ENCODE measurements at places on chromosomes 13 and 19. TPM values are rescaled to one million over a fixed set of nuclear protein-coding genes. Genes with fewer than 3 reads are reported as not detected.

GRCh38 chr19:41426952-41427646 is at the start of gene B3GNT8:
B3GNT8 (minus strand) TSS chr19:41427374; CDS start chr19:41426778, 596 bp downstream.
- DNase-seq = peak; percentile 90

- no peak for DNase-seq
These were observed 1471.7 kb upstream of the PRR20A start for GRCh38 chr13:55669051-55669450.

Gene MADCAM1
- total RNA-seq = 1.1 TPM

Gene GPC6
- total RNA-seq = 37.8 TPM

Gene CEACAM3
- total RNA-seq = 3.3 TPM

DNA sequence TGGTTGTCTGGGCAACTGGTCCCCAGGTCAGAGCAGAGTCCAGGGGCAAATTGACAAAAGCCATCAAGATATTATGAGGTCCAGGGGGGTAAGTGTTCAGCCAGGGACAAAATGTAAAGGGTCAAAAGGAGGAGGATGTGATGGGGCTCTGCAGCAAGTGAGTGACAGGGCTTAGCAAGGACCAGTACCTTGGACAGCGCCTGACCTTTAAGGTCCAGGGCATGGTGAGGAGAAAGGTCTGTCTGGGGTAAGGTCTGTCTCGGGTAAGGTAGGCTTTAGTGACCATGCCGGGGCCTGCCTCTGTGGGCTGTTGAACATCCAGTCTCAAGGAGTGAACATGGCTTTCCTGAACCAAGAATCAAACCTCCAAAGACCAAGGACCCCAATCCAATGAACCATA is 6.3 kb upstream of the ZNF358 start:
- DNase-seq = no peak

- DNase-seq = peak; percentile 71
These were observed at the start of gene ERICH6B for GRCh38 chr13:45615501-45616101. ERICH6B (minus strand) TSS chr13:45615739; CDS start chr13:45597005, 18,734 bp downstream.

DNA sequence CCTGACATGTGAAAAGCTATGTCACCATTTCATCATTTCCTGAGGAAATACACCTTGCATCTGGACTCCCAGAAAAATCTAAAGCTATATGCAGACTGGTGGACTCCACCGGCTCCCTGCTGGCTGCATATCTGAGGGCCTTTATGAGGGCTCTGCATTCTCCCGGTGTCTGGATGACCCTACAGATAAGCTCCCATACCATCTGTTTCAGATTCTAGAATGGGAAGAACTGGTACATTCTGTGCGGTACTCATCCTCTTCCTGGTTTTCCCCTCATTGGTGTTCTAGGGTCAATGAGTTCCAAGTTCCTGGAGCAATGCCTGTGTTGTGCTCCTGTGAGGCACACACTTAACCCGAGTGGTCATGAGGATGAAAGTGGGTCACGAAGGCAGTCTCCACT is 60.4 kb downstream of the COL4A1 start:
- DNase-seq = no peak

- peak; percentile 97 for DNase-seq
These were observed 29.3 kb upstream of the NANOS3 start for GRCh38 chr19:13847407-13848339.

DNA sequence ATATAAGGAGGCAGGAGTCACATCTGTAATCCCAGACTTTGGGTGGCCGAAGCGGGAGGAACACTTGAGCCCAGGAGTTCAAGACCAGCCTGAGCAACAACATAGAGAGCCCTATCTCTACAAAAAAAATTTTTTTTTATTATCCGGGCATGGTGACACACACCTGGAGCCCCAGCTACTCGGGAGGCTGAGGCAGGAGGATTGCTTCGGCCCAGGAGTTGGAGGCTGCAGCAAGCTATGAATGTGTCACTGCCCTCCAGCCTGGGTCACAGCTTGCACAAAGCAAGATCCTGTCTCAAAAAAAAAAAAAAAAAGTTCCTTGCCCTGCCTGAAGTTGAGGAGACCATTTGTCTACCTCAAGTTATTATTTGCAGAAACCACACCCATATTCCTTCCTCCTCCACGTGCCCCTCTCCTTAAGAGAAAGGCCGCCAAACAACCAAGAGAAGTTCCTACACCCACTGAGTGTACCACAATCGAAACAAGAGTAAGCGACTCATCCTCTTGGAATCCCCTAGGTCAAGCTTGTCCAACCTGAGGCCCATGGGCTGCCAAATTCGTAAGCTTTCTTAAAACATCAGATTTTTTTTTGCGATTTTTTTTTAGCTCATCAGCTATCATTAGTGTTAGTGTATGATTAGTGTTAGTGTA is 2.2 kb downstream of the ABCC4 start:
- DNase-seq = no peak

GRCh38 chr13:75486146-75487062 is 4.4 kb upstream of the TBC1D4 start:
- DNase-seq = no peak

DNA sequence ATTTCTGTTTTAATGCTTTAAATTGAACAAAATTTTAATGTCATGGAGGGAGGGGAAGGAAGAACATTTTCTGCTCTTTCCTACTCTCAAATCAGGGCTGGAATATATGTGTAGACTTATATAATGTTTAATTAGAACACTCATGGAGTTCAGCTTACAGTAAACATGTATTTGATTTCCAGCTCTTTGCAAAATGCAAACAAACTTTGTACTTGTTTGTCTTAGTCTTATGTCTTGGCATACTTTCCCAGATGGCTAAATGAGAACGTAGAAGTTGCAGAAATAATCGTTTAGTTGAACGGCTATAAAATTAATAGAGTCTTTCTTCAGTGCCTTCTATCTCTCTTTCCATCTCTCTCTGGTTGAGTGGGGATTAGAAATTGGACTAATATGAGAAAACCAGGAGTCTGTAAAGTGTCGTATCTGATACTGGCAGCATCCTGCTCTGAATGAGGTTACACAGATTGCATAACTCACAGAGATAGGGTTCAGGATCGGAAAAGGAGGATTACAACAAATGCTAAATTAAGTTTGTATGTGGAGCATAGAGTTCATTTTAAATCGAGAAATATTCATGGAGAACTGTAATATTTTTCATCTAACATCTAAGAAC is 82.3 kb downstream of the FGF9 start:
- DNase-seq = no peak

DNA sequence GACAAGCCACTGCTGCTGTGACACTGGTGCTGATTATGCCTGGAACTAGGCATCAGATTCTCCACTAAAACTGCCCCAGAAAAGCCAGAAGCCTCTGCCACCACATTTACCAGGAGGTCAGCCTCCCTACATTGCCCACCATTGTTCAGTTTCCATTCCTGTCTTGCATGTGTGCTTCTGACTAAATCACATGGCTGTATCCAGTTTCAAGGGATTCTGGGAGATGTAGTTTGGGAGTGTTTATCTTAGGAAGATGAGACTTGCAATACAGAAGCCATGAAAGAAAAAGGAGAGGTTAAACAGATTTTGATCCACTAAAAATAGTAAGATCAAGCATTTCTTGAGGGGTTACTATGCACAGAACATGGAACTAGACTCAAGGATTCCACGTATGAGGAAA is 40.7 kb upstream of the SERPINE3 start:
- no peak for DNase-seq

DNA sequence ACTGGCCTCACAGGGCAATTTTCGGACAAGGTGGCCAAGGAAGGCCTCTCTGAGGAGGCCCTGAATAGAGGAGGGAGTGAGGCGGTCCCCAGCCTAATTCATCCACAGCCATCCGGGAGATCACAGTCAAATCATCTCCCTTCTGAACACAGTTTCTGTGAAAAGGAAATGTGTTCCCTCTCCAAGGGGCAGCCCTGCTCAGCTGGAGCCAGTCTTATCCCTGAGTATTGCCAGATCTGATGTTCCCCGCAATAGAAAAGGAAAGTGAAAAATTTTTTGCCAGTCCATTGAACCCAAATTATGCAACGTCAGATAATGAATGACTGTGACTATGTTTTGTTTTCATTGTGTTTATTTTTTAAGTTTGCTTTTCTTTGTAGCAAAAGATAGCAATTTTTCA is 125.9 kb downstream of the SIPA1L3 start:
- no peak for DNase-seq

DNA sequence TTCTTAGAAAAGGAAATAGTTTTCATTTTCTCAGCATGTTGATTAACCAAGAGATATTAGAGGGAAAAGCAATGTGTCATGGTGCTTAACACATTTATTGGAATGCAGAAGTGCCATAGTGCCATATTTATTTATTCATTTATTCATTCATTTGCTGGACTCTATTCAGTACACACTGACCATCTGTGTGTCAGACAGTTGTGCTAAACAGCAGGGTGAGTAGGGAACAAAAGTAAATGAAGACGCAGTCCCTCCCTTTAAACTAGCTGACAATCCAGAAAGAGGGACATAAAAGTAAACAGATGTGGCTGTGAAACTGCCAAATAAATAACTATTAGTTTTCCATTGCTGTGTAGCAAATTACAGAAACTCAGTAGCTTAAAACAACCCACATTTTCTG is 323.7 kb downstream of the MTUS2 start:
- DNase-seq = no peak

DNA sequence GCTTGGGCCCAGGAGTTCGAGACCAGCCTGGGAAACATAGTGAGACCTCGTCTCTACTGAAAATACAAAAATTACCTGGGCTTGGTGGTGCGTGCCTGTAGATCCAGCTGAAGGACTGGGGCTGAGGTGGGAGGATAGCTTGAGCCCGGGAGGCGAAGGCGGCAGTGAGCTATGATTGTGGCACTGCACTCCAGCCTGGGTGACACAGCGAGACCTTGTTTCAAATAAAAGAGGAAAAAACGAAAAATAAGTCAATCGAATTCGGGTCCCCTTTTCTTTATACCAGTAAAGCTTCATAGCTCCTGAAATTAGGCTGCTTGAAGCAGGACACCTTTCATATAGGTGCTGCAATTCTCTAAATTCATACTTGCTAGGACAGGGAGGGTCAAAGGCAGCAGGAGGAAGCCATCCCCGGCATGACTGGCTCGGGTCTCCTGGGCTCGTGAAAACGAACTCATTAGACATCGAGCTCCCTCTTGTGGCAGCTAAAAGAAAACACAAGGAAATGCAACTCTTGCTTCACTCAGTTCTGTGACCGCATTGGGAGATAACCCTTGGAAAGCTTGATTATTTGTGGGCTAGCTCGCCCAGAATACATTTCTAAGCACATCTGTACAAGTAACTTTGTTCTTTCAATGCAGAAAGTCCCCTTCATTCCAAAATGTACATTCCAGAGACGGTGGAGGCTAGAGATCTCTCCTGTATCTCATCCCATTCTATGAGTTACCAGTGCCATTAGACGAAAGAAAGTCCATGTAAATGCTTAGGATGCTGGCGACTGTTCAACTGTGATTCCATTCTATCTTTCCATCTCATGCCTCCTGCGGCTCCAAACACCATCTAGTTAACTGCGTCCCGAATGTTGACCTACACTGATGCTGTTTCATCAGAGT is 16.8 kb downstream of the FPR2 start:
- peak; percentile 69 for DNase-seq

DNA sequence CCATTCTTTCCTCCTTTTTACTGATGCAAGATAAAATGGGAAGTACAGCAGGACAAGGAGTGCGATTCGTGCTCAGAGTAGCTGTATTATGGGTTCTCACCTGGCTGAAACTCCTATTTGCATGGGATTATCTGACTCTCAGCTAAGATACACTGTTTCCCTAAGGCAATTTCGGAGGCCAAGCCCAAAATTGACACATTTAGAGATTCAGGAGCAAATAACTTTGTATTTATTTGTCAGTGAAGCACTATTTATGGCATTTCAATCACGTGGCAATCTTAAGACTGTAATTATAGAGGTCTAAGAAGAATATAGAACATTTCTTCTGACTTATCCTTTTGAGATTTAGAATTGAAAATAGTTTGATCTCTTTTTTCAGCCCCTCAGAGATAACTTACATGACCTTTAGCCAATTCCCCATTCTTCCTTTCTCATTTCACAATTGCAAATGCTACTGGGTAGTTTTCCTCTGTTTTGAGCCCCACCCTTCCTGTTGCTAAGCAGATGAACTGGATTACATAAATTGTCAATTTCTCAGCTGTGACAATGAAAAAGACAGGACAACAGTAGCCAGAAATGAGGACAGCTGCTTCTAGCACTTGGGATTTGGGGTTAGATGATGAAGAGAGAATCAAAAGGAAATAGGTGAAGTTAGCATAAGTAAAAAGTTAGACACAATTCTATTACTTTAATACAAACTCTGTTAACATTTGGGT is 122.7 kb upstream of the FRY start:
- no peak for DNase-seq

DNA sequence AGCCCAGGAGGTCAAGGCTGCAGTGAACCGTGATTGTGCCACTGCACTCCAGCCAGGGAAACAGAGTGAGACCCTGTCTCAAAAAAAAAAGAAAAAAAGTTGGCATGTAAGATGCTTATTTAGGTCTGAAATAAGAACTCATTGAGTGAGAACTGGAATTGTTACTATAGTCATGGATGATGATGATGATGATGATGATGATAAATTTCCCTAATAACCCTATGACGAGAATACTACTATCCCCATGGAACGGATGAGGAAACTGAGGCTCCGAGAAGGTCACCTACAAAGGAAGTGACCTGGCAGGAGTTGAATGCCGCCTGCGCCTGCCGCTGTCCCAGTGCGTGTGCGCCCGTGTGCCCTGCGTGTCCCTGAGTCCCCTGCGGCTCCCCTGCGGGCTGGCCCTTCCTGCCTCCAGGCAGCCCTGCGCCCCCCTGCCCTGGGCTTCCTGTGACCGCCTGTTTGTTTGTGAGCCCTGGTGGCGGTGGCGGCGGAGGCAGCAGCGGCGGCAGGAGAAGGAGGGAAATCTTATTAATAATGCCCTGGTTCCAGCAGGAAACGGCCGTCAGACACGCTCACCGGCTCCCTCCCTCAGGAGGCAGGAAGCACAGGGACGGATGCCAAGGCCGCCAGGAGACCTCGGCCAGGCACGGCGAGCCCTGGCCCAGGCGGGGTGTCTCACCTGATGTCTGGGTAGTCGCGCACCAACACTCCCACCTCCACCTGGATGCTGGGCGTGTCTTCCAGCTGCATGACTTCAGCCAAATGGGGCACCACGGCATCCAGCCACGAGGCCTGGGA is 29.6 kb downstream of the EXOC3L2 start:
- DNase-seq = no peak

GRCh38 chr19:9818175-9818733 is 625 bp downstream of the FBXL12 start:
- DNase-seq = no peak

GRCh38 chr13:103615771-103616170 is 549.6 kb upstream of the SLC10A2 start:
- DNase-seq = no peak

Gene FGF21
- total RNA-seq = not detected

DNA sequence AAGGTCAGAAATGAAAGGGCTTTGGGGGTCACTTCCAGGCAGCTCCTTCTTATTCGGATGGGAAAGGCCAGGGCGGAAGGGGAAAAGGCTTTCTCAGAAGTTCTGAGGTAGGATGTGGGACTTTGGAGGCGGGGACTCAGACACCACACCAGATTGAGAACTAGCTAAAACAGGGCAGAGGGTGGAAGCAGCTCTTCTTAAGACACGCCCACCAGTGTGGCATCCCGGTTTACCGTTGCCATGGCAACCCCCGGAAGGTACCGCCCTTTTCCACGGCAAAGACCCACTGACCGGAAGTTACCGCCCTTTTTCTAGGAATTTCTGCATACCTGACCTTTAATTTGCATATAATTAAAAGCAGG is 3.8 kb upstream of the LILRA5 start:
- DNase-seq = peak; percentile 65

Gene FBXO17
- total RNA-seq = 30.0 TPM

Measured in sciatic nerve (tissue), 2 donors.